ENCODE measurements at places on chromosomes 5 and 9.

- DNase-seq = no peak
Measured at GRCh38 chr9:130845901-130846481, 10.9 kb downstream of the ABL1 start.

GRCh38 chr9:30280229-30280900 is 2104.1 kb upstream of the ACO1 start:
- DNase-seq = no peak

DNA sequence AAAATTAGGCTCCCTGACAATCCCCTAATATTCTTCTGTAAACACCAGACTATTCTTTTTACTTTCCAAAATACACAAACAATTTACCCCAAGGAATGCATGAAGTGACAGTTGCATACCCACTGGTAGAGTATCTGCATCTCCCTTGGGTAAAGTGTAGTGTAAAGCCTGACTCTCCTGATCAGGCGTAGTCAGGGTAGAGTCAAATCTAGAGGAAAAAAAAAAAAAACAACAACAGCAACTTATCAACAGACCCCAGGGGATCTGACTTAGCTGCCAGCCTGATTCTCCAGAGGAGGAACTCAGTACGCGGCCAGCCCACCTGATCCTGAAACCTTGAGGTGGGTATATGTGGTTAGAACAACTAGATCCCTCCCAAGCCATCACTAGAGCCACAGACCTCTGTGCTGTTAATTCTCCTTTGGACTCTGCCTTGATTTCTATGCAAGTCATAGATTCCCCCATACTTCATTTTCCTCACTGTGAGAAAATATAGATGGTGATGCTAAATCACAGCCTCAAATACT is 61.0 kb downstream of the ZNF608 start:
- no peak for DNase-seq

DNA sequence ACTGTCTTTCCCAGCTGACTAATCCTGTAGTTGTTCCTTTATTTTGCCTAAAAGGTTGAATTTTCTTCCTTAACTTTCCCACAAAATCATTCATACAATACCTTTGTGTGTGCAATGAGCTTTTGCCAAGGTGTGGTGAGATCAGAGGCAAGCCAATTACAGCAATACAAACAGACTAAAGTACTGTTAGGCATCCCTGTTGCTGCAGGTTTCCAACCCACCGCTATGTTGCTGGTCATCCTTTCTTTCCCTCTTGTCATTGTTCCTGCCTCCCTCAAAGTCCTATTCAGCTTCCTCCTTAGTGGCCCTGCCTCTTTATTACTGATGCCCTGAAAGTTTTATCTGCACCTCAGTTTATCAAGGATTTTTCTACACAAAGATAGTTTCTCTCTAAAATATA is 22.1 kb downstream of the ITGA2 start:
- no peak for DNase-seq

- no peak for DNase-seq
Measured at GRCh38 chr9:15150939-15151338, 156.1 kb downstream of the TTC39B start.

DNA sequence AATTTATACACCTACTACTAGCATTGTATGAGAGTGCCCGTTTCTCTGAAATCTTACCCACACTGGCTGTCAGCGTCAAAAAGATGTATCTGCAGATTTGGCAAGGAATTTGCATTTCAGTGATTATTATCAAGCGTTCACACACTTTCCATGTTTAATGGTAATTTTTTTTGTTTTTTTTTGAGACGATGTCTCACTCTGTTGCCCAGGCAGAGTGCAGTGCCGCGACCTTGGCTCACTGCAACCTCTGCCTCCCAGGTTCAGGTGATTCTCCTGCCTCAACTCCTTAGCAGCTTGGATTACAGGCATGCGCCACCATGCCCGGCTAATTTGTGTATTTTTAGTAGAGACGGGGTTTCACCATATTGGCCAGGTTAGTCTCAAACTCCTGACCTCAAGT is 14.3 kb downstream of the ABL1 start:
- no peak for DNase-seq

DNA sequence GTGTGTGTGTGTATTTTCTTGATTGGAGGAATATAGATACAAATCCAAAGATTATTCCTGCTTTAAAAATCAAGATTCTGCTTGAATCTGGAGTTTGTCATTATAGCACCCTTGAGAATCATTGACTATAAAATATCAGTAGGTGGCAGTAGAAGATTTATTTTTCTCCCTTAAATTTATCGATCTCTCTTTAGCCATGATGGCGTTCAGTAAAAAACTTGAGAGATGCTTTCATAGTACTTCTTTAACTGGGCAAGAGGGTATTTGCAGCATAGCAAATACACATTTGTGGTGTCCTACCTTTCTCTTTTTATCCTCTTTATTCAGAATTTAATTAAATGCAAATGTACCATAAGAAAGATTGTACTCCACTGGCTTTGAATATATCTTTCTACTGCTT is 307.7 kb downstream of the ADGRV1 start:
- DNase-seq = no peak

DNA sequence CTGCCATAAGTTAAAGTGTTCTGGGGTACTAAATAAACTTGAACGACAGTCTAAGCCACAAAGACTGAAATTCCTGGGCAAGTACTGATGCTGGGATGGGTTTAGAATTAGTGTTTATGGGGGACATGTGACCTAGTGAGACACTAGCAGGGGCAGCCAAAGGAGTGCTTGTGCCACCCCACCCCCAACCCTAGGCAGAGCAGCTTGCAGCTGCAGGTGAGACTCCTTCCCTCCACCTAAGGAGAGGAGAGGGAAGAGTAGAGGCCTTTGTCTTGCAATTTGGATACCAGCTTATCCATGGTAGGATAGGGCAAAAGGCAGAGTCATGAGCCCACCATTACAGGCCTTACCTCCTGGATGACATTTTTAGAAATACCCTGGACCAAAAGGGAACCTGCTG is 28.7 kb upstream of the PDE4D start:
- no peak for DNase-seq

GRCh38 chr5:74766418-74766848 is 484 bp downstream of the GFM2 start:
- DNase-seq = no peak

DNA sequence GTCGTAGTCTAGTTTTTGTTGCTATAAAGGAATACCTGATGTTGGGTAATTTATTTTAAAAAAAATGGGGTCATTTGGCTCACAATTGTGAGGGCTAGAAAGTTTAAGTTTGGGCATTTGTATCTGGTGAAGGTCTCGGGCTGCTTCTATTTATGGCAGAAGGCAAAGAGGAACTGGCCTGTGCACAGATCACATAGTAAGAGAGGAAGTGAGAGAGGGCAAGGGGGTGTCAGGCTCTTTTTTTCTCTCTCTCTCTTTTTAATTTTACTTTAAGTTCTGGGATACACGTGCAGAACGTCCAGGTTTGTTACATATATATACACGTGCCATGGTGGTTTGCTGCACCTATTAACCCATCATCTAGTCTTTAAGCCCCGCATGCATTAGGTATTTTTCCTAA is 453.3 kb downstream of the DIRAS2 start:
- DNase-seq = no peak

DNA sequence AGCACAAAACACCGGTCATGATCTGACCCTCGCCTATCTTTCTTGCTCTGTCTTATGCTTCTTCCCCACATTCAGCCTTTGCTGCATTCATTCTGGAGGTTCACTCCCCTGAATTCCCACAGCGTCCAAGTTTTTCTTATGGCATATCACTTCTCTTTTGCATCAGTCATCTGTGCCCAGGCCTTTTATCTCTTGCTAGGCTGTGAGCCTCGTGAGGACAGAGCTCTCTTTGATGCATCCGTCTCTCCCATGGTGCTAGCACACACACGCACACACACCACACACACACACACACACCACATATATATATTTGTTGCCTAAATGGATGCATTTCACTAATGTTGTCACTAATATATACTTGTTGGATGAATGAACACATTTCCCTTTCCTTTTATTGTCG is 45.8 kb upstream of the ATG10 start:
- DNase-seq = no peak

DNA sequence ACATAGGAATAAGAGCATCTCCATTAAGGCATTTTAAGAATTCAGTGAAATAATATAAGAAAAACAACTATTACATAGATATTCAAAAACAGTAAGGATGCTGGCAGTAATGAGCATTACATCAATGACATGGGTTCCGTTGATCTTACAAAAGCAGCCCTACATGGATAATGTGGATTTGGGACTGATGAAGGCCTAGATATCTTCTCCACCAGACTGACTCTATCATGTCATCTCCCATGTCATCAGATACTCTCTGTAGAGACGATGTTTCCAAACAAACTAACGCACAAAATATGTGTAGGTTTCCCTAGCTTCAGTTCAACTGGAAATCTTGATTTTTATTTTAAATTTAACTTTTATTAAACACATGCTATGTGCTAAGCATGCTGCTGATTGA is 3.6 kb downstream of the LURAP1L start:
- no peak for DNase-seq

- DNase-seq = no peak
Measured at GRCh38 chr5:114174131-114174530, 187.7 kb upstream of the KCNN2 start.

- DNase-seq = no peak
Measured at GRCh38 chr5:168123631-168124528, 167.6 kb upstream of the WWC1 start.

- DNase-seq = no peak
Measured at GRCh38 chr5:71939452-71940230, 167.6 kb upstream of the MAP1B start.

DNA sequence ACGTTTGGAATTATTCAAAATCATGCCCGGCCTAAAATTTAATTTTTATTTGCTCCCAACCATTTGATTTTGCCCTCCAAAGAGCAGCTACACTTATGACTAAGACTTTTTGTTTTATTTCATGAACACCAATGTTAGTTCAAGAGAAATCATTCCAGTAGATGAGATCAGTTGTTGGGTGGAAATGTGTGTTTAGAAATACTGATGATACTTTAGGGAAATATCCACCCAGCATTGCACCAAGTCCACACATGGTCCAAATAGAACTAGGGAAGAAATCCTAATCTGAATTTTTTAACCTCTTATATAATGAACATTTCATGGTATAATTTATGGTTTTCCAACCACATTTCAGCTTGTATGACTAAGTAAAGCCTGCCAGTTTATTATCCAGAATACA is 28.3 kb upstream of the GOLPH3 start:
- no peak for DNase-seq

DNA sequence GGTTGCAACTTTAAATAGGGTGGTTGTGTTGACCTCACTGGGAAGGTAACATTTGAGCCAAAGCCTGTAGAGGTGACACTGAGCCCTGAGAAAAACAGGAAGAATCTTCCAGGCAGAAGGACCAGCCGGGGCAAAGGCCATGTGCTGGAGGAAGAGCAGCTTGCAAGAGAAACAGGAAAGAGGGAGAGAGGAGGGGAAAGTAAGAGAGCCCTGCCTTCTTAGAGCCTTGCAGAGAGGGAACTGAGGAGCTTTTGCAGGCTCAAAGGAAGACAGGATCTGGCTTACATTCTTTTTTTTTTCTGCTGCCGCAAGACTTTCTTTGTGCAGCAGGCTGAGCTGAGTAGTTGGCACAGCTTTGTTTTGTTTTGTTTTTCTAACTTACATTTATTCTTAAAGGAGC is 17.4 kb downstream of the C9orf153 start:
- no peak for DNase-seq

- DNase-seq = no peak
Measured at GRCh38 chr5:54702470-54702869, 184.9 kb downstream of the SNX18 start.

DNA sequence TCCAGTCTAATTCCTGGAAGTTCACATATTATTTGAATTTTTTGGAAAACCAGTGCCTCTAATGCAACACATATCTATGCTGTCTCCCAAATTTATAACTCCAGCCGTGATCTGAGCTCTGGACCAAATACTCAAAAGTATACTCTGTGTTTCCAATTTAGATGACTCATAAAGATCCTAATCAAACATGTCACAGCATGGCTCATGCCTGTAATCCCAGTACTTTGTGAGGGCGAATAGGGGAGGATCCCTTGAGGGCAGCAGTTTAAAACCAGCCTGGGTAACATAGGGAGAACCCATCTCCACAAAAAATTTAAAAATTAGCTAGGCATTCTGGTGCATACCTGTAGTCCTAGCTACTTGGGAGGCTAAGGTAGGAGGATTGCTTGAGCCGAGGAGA is 388.0 kb downstream of the CDH12 start:
- no peak for DNase-seq

DNA sequence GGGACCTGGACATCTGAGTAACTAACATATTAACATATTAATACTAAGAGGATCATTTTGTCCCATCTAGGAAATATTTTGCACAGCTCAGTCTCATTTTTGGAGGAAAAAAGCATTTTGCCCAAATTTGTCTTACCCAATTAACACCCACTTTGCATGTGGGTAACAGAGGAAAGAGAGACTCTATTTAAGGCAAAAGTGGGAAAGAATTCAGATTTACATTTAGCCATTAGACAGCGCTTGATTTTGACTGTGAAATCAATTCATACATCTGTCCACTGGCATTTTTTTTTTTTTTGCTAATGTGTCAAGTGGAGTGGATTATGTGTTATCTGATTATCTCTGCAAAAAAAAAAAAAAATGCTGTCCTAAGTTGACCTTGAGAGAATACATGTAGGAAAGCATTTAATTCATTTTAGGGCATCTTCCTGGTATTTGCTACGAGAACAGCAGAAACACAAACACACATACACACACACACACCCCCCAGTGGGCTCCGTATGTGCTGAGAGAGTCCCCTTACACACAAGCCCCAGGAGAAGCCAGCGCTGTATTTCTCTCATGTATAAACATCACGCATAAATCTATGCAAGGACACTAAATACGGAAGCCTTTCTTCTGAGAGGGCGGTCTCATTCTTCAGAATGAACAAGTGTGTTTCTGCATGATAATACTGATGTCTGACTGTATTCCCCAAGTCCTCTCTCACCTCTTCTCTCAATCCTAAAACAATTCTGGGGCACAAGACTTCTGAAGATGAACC is 202.0 kb upstream of the KLF9 start:
- no peak for DNase-seq

DNA sequence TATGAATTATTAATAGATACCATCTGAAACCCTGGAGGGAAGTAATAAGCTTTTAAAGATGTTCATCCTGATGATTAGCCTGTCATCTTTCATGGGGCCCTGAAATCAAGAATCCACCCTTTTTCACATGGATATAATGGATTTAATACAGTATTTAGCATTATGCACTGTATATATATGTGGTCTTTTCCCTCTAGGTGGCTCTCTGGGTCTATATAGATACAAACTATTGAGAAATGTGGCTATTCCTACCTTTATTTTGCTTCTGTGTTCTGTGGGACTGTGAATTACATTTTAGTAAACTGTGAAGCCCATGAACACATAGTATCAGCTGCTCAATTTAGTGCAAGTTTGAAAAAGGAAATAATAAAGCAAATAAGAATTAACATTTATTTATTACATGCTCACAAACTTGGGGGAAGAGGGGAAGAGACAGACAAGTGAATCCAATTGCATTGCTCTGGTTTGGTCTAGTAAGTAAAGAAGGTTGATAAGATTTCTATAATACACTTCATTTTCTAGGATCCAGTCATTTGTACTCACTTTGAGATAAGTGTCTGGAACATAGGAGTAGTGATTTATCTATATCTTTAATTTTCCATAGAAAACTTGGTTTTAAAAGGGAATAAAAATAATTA is 112.2 kb downstream of the SCAMP1 start:
- no peak for DNase-seq
